ENCODE measurements at places on chromosomes 4 and X.

- no peak for DNase-seq
Measured at GRCh38 chr4:151766691-151767090, 5.9 kb upstream of the GATB start.

DNA sequence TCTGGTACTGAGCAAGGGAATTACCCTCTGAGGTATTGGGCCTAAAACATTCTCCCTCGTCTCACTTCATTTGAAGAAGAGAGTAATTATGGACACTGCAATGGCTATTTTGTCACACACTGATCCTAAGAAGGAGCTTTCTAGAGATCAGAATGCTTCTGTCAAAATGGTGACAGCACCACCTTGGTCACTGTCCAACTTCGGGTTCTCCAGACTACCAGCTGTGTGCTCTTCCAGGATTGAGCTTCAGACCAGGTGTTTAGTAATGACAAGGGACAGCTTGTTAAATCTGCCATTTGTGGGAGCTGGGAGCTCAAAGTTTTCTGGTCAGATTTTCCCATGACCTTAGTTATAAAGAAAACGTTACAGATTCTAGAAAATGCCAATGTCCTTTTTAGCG, 105.4 kb downstream of the POLA1 start:
- no peak for DNase-seq

DNA sequence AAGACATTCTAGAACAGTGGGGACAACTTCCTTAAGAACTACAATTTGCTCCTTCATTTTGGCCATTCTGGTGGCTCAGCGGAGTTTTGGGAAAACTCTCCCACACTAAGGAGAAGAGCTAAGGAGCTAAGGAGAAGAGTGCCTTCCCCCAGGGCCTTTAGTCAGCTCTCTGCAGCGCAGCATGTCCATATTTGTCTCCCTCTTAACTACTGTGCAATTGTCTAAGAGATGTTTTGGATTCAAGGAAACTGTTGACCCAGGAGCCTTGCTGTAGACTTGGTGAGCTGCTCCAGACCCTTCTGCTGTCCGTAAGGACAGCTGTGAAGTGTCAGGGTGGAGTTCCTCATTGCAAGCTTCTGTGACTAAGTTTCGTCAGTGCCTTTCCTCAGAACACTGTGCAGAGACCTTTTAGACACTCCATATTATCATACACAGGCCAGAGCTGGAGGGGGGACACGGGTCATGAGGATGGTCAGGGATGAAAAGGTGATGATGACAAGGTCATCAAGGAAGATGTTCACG, 179.0 kb downstream of the NHS start:
- DNase-seq = no peak

DNA sequence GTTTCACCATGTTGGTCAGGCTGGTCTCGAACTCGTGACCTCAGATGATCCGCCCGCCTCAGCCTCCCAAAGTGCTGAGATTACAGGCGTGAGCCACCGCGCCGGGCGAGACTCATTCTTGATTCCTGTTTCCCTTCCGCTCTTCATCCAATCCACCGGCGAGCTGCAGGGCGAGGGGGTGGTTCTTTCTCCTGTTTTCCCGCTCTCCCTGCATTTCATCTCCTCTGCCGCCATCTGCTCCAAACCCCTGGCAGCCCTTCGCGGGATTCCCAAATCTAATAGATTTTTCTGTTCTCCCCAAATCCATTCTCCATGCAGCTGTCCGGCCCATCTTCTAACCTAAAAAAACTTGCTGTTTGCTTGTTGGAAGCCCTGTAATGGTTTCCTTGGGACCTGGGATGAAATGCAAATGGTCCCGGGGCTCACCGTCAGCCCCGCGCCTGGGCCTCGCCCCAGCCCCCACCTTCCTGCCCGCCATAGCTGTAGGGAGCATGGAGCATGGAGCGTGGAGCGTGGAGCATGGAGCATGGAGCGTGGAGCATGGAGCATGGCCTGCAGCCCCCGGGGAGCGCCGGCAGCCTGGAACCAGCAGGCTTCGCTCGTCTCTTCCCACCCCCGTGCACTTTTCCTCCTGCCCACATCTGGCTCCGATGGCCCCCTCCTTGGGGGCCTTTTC, 1.1 kb downstream of the ZFP42 start:
- no peak for DNase-seq

- DNase-seq = no peak
Measured at GRCh38 chr4:21982087-21982486, 33.5 kb upstream of the KCNIP4 start.

DNA sequence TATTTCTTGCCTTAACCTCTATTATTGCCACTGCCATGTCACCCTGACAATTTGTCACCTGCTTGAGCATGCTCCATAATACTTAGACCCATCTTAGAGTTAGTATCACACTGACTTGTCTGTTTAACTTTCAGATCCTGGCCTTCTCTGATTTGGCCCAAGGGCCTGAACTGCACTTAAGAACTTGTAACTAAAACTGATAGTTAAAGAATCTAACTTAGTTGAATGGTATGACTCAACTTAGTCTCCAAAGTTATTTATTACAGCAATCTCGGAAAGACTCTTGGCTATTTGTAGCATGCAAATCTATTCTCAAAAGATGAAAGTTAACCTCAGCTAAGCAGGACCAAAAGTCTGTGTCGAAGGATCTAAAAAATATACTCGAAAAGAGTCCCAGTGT, 72.3 kb downstream of the IGSF1 start:
- DNase-seq = no peak

- DNase-seq = no peak
Measured at GRCh38 chrX:143298663-143299241, 218.5 kb downstream of the SPANXN3 start.

- DNase-seq = no peak
Measured at GRCh38 chr4:90122355-90122748, 4.8 kb upstream of the CCSER1 start.

DNA sequence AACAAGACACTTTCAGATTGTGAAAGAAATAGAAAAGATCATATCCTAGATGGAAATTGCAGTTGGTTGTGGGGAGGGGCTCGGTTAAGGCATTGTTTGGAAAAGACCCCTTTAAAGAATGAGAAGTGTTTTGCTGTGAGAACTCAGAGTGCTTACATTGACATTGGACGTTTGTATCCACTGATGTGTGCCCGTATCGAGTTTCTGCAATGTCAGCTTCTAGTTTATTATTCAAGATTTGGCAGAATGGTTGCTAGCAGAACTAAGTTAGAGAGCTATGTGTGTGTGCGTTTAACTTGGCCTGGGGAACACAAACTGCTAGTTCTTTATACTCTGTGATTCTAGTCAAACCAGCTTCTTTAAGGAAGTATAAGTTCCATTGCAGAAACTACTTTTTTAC, 2702.5 kb downstream of the PCDH7 start:
- DNase-seq = no peak

GRCh38 chrX:143121477-143121876, 95.7 kb downstream of the SPANXN4 start:
- DNase-seq = no peak

GRCh38 chr4:138595171-138595570, 353.0 kb upstream of the SLC7A11 start:
- no peak for DNase-seq

- no peak for DNase-seq
Measured at GRCh38 chrX:44829832-44830231, 14.0 kb upstream of the DUSP21 start.

Data from type B pancreatic cell (in vitro differentiated cells).